ENCODE measurements at places on chromosomes 3 and 15.
A peak's percentile ranks its signal among the peaks of the same experiment; 100 is the strongest.

DNA sequence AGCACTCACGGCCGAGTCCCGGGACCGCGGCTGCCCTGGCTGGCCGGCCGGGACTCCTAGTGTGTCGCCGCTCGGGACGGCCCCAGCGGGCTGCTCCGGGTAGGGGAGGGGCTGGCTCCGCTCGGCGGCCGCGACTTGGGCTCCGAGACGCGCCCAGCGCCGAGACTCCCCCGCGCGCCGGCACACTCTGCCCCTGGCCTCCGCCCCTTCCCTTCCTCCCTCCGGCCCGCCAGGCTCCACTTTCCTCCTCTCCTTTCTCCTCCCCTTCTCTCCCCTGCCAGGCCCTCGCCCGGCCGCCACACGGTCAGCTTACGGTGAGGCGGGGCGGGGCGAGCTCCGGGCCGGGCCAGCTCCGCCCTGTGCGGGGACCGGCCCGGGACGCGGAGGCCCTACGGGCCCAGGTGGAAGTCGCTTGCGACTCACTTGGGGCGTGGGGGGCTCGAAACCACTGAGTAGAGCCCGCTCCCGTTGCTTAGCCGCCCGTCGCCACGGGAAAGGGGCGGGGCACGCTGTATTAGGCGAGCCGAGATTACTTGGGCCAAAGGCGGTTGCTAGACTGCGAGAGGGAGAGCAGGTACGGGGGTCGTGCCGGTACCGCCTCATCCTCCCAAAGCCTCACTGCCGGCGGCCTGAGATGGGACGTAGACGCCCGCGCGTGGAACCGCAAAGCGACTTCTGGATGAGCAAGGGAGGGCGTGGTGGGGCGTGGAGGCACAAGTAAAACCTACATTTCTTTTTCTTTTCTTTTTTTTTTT is at the start of gene ITGB5:
Gene ITGB5, minus strand, starts transcription at position 189 of the 755 bp plus-strand sequence. CDS start 365 bp downstream, outside the sequence.
- DNase-seq = peak; percentile 68

- DNase-seq = no peak
Measured at GRCh38 chr3:134365766-134366065, 8.5 kb downstream of the AMOTL2 start.

DNA sequence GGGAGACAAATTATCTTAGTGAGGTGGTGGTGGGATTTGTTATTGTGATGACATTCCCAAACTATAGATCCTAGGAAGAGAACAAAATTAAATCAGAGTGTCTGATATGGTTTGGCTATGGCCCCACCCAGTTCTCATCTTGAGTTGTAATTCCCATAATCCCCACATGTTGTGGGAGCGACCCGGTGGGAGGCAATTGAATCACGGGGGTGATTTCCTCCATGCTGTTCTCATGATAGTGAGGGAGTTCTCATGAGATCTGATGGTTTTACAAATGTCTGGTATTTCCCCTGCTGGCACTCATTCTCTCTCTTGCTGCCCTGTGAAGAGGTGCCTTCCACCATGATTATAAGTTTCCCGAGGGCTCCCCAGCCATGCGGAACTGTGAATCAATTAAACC is 62.0 kb downstream of the RPL22L1 start:
- DNase-seq = peak; percentile 46

GRCh38 chr15:58545307-58546065 is 113.7 kb downstream of the LIPC start:
- DNase-seq = no peak

- DNase-seq = no peak
Measured at GRCh38 chr15:100438570-100438969, 90.2 kb downstream of the CERS3 start.

DNA sequence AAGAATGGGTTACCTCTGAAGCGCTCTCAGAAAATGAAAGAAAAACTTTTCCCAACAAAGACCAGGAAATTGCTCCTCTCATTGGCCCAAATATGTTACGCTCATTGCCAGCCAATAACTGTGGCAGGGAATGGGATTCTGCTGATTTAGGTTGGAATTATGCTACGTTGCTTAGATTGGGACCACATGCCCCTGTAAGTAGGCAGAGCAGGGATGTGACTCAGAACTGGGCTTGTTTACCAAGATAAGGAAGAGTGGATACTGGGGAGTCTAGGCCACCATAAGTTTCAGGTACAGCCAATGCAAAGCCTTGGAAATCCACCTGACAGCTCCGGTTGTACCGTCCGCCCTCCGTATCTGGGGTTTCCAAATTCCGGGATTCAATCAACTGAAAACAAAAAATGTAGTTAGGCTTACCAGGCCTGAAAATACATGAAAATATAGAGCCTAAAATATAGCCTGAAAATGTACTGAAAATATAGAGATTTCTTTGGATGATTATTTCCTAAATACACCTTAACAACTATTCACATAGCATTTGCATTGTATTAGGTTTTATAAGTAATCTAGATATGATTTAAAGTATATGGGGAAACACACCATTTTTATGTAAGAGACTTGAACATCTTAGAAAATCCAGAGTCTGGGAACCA is 1.5 kb upstream of the TCF12 start:
- DNase-seq = no peak

DNA sequence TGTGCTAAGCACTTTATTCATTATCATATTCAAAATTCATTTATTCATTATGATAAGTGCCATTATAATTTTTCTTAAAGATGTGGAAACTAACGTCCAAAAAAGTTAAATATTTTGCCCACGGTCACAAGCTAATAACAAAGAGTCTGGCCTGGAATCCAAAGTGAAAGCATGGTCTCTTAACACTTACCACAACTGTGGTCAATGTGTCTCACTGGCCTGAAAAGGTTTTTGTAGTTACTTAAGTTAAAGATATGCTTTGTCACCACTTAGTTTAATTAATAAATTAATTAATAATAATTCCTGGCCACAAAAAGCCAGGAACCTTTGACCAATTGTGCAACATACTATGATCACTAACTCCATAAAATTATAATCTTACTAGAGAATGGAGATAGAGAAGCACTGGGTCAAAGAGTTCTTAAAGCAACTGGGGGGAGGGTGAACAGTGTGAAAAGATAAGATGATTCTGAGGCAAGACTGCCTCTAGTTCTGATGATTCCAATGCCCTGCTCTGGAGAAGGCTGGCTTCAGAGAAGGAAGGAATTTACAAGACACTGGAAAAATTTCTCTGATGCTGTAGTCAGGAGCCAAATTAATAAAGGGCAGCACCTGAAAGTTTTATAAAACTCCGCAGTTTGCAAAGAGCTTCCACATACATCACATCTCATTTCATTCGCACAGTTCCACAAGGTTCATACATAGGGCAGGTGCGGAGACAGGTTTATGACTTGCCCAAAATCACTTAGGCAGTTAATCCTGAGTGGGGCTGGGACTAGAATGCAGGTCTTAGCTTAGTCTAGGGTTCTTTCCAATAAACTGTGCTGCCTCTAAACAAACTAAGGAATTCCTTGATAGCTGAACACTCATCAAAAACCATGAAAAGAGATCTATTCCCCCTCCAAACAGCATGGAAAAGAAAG is 32.5 kb downstream of the NPTN start:
- DNase-seq = no peak

DNA sequence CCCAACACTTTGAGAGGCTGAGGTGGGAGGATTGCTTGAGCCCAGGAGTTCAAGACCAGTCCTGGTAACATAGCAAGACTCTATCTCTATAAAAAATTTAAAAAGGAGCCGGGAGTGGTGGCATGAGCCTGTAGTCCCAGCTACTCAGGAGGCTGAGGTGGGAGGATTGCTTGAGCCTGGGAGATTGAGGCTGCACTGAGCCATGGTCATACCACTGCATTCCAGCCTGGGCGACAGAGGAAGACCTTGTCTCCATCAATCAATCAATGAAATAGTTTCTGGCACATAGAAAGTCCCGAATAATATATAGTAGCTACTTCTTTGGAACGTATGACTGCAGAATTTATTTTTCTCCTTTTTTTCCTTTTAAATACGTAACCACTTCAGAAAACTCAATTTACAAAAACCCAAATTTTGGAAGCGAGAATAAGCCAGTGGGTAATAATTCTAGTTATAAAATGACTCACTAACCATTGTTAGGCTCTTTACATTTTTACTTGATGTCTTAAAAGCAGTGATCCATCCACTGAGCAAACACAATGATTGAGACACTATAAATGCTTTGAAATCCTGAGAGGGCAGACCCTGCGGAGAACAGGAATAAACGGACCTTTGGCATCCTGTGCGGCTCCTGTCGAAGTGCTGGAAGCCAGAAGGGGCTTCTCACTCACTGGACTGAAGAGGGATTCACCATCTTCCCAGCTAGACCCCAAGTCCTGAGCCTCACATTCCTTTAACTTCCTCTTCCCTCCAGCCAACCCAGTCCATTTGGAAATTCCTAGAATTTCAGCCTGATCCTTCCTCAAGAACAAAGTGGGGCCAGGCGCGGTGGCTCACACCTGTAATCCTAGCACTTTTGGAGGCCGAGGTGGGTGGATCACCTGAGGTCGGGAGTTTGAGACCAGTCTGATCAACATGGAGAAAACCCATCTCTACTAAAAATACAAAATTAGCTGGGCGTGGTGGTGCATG is 68.4 kb upstream of the MFGE8 start:
- no peak for DNase-seq

DNA sequence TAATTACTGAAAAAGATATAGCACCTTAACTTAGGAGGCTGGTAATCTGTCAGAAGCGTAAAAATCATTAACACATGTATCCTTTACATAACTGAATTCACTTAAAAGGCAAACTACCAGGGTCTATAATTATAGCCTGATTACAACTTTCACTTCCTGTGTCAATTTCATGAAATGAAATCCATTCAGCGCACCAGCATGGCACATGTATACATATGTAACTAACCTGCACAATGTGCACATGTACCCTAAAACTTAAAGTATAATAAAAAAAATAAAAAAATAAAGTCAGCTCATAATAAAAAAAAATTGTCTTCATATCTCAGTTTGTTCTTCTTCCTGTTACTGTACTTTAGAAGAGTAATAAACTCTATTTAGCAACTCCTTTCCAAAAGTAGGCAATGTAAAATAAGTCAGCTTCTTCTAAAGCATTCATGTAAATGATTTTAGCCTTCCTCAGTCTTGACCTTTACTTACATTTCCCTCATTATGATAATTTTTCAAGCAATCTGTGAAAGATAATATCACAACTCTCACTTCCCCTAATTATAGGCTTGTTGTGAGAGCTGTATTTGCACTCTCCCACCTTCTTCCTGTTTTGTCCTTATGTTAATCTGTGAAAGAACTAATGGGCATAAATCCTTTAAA is 50.1 kb downstream of the KBTBD8 start:
- DNase-seq = no peak

GRCh38 chr3:46096781-46097180 is 69.5 kb upstream of the XCR1 start:
- no peak for DNase-seq

DNA sequence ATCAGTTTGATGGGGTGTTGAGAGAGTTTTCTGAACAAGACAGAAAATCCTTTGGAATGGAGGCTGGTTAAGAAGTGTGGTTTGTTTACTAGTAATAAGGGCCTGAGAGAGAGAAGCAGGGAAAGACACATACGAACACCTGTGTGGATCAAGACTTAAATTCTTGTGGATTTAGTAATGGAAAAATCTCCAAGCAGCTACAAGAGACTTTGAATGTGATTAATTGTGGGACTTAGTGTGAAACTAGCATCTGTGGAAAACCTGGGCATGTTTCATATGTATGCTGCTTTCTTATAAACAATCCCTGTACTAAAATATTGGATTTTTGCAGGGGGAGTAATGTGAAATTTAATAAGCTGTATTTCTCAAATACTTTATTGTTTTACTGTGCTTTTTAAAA is 399.1 kb downstream of the SI start:
- no peak for DNase-seq

- no peak for DNase-seq
Measured at GRCh38 chr15:64490598-64491259, 30.4 kb downstream of the ZNF609 start.

DNA sequence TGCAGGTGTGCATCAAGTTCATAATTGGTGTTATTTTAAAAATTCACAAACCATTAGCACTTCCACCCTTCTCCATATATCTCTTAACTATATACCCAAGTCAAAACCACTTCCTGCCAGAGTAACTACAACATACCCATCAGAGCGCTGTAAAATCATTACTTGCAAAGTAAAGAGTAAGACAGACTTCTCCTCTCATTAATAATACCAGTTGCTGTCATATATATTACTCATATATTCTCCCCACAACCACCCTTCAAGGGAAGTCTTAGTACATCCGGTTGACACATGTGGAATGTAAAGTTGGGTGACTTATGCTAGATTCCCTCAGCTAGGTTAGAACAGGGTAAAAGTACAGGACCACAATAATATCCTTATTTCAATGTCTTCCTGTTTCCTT is 5.6 kb downstream of the TERC start:
- peak; percentile 63 for DNase-seq

DNA sequence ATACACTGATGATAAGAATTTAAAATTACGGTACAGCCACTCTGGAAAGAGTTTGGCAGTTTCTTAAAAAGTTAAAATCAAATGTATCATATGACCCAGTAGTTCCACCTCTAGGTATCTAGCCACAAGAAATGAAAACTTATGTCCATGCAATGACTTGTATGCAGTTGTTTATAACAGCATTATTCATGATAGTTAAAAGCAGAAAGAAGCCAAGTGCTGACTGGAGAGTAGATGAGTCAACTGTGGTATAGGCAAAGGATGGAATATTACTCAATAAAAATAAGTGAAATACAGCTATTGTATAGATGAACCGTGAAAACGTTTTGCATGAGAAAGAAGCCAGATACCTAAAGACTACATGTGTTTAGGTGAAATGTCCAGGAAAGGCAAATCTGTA is 14.8 kb downstream of the GPR87 start:
- DNase-seq = no peak

DNA sequence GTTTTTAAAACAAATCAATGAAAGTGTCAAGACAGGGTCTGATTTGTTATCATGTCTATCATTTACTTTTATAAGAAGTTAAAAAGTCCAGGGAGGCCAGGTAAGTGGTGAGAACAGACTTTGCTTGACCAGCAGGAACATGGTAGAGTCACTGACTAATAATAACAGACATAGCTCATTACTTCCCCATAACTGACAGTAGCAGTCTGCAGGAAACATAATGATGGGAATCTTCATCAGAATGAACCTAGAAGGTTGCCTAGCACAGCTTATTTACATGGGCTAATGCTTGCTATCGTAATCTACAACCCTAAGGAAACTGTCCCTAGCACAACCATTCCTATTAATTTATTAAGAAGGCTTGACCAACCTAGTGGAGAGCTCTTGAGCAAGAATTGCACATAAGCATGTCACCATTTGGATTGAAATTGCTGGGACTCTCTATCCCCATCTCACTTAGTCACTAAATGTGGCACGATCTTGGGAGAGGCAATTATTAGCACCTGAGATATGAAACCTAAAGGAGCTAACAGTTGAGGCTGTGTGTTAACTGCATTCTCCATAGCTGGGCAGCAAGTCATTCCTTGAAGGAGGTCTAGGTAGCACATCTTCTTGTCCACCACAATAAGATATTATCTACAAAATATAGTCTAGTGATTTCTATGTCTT is 139.6 kb upstream of the ZBTB20 start:
- no peak for DNase-seq

GRCh38 chr3:31945738-31946052 is 35.4 kb downstream of the OSBPL10 start:
- DNase-seq = no peak

All from dermis microvascular lymphatic vessel endothelial cell (primary cell).